ENCODE measurements at places on chromosomes 5 and 9.

DNA sequence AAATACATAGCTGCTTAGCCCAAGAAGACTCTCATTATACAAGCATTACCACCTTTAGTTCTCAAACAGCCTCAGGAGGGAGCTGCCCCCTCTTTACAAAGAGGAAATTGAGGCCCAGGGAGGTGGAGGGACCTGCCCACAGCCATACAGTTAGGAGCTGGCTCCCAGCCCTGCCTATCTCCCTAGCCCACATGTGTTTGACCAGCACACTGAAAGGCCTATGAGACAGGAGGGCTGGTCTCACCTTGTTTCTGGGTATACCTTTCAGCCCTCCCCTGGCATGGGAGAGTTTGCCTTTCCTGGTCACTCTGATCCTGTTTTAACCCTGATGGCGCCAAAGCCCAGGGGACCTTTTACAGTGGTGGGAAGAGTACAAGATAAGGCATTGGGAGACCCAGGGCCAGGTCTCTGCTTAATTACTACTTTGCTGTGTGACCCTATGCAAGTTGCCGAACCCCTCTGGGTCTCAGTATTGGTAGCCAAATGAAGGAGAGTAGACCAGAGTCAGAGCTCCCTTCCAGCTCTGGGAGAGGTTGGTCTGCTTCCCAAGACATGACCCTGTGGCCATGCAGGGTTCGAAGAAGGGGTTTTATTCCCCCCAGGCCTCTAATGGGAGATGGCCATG is 60.9 kb upstream of the RPL26L1 start:
- DNase-seq = no peak

DNA sequence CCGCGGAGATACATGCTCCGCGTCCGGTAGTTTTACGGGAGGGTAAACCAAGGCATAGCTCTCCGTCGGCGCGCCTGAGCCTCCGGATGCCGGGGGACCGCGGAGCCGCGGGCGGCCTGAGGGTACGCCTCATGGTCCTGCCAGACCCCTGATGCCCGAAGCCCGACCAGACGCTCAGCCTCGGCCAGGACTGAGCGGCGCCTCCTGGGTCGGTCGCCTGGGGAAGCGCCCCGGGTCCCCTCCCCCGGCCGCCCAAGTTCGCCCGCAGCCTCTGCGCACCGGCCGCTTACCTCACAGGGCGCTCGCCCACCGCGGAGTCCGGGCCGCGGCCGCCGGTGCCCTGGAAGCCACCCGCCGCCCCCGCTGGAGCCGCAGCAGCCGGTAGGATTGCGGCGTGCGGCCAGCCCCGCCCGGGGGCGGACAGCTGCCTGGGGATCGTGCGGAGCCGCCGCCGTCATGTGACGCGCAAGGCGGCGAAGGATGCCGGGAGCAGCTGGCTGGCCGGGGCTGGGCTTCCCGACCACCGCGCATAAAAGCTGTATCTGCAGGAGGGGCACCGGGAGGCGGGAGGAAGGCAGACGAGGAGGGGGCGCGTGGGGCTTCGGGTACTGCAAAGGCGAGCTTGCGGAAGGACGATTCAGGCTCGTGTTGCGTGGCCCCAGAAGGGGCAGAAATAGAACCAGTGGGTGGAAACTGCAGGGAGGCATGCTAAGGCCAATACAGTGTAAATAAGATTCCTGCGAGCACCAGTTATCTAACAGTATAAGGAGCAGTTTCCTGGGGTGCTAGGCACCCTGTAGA is at the start of gene FBXO10:
TSS of gene FBXO10 (minus strand) at position 460 of the 801 bp plus-strand sequence. CDS start 34,612 bp downstream, outside the sequence.
- DNase-seq = no peak

- no peak for DNase-seq
These were observed 8.6 kb upstream of the LHFPL2 start for GRCh38 chr5:78657201-78657600.

- no peak for DNase-seq
These were observed 8.5 kb upstream of the ZFP62 start for GRCh38 chr5:180869587-180869986.

DNA sequence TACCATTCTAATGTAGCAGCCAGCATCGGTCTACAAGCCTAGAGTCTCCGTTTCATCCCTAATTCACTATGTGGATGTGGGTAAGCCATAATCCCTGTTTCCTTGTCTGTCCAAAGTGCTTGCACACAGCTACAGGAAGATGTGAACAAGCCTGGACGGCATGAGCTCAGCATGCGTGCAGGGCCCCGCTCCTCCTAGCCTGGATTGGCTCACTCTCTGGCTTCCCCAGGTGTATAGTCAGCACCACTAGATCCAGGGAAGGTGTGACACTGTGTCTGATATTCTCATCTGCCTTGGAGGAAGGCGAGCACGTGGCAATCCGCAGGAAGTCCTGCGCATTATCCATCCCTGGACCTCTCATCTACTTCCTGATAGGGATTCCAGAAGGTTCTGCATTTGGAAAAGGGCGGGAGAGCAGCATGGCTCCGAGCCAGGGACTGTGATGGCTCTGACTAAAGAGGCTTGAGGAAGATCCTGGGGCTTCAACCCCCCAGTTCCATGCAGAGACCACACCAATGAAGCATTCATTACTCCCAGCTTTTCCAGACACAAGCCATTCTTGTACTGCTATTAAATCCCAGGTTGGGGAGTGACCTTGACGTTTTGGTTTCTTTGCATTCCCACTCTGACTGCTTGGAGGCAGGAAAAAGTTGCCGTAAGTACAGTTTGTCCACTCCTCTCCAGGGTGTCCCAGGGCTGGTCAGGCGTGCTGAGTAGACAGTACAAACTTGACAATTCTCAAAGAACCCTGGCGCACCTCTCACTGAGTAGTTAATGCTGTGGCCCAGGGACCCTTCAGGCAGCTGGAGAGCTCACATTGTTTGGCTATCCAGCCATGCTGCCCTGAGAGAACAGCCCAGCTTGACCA is 65.6 kb downstream of the PSD2 start:
- no peak for DNase-seq

- no peak for DNase-seq
These were observed 90.6 kb upstream of the ADAMTS2 start for GRCh38 chr5:179435731-179436315.

DNA sequence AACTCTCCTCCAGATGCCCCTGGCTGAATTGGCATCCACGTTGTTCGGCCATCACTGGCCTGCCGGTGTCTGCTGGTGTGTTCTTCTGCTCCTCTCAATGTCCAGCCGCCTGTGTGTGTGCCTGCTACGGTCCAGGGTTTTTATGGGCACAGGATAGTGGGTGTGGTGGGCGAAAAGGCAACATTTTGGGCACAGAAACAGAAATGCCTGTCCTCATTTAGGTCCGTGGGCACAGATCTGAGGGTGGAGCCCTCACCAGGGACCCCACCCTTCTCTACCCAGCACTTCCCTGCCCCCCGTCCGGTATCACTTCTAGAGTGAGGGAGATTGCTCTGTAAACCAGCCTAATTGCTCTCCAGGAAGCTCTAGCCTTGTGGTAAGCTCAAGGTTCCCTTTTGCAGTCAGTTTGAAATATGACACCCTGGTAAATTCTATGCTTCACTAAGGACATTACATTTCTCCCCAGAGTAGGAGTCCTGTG is 410.1 kb downstream of the MAT2B start:
- no peak for DNase-seq

DNA sequence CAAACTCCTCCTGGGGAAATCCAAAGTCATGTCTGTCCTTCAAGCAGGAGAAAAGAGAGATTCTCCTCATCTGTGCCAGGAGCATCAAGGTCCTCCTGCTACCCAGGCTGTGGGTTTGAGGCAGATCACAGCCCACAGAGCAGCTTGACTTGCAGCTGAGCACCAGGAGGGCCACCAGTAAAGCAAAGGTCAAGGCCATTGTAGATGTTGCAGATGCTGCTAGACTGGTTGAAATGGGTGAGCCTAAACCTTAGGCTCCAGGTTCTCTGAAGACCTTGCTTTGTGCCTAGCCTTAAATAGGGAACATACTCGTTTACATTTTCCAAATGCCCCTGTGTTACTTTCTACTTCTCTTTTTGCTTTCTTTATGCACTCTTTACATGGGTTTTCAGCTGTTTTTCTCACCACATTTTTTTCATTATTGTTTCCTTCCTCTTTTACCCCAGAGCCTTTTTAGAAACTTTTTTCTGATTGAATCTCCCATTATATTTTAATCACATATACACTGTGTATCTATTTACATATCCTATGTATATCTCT is at the start of gene IFNA2:
TSS of gene IFNA2 (minus strand) at position 268 of the 540 bp plus-strand sequence. CDS start at position 199, 69 bp downstream.
- no peak for DNase-seq

DNA sequence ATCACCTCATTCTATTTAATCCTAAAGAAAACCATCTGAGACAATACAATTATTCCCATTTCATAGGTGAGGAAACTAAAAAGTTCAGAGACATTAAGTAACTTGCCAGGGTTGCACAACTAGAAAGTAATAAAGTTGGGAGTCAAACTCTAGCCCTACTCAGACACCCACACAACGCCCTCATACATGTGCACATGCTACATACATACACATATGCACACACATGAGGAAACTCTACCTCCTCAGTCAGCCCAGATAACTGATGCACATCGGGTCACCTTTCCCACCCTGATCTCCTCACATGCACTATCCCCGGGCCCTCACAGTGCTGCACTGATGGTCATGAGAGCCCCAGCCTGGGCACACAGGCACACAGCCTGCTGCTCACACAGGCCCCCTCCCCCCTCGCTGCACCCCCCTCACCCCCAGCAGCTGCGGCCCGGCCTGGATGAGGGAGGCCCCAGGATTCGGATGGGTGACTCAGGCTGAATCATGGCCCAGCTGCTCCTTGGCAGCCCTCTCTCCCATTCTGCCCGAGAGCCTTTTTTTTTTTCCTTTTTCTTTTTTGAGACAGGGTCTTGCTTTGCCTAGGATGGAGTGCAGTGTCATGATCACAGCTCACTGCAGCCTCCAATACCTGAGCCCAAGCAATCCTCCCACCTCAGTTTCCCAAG is 5.0 kb upstream of the GPRIN1 start:
- no peak for DNase-seq

GRCh38 chr5:139399501-139400121 is 4.3 kb downstream of the SPATA24 start:
- no peak for DNase-seq

DNA sequence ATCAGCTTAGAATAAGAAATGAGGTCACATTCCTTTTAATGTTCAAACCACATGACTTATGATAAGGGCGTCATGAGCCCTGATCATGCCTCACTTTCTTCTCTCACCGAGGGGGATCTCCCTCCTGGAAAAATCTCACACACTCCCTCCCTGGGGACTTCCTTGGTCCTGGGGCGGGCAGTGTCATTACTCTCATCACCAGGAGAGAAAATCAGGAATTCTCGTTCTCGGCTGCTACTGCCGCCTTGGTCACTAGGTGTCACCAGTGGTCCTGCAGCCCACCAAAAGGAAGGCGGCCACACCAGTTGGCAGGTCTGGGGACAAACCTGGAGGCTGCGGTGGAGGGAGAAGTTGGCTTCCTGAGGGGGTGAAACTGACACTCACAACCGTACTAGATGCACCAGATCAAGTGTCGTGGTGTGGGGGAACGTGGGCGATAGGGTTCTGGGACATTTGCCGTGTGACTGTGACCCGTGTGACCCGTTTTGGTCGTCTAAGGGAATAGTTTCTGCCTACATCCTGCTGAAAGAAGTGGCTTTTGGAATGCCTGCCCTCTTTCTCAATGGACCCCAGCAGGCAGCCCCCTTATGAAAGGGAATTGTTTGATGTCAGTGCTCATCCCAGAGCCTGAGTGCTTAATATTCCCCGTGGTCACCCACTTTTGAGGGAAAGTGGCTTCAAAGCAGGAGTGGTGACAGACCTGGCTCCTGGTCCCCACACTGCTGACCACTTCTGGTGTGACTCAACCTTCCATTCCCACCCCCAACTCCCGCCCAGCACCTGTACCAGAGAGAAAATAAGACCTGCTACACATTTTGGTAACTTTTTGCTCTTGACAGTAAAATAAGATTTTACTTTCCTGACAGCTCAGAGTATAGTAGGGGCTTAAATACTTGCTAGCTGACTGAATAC is 63.2 kb downstream of the ACER2 start:
- DNase-seq = no peak

GRCh38 chr5:178229861-178230260 is 2.7 kb downstream of the PHYKPL start:
- no peak for DNase-seq

GRCh38 chr5:139763930-139764791 is 31.4 kb upstream of the PSD2 start:
- no peak for DNase-seq

DNA sequence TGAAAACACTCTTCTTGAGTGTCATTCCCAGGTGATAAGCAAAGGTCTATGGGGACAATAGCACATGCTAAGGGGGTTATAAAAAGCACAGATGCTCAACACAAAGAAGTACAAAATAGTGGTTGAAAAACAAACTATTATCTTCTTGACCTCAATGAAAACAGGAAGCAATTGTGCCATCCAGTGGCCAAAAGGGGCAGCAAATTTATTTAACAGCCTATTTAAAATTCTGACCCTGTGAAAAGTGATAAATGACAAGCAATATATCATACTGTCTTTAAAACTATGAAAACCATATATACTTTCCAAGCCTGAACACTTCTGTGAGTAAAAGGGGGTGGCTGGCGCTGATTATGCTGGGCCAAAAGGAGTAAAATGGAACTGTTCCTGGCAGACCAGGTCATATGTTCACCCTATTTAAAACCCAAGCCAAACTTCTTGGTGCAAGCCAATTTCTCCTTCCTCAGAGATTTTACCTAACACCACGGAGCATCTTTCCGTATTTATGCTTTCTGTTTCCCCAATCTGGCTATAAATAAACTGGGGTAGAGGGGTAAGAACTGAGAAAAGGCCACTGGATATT is 29.7 kb downstream of the TEX10 start:
- DNase-seq = no peak

- DNase-seq = no peak
These were observed 41.4 kb downstream of the CDC42SE2 start for GRCh38 chr5:131305138-131305689.

DNA sequence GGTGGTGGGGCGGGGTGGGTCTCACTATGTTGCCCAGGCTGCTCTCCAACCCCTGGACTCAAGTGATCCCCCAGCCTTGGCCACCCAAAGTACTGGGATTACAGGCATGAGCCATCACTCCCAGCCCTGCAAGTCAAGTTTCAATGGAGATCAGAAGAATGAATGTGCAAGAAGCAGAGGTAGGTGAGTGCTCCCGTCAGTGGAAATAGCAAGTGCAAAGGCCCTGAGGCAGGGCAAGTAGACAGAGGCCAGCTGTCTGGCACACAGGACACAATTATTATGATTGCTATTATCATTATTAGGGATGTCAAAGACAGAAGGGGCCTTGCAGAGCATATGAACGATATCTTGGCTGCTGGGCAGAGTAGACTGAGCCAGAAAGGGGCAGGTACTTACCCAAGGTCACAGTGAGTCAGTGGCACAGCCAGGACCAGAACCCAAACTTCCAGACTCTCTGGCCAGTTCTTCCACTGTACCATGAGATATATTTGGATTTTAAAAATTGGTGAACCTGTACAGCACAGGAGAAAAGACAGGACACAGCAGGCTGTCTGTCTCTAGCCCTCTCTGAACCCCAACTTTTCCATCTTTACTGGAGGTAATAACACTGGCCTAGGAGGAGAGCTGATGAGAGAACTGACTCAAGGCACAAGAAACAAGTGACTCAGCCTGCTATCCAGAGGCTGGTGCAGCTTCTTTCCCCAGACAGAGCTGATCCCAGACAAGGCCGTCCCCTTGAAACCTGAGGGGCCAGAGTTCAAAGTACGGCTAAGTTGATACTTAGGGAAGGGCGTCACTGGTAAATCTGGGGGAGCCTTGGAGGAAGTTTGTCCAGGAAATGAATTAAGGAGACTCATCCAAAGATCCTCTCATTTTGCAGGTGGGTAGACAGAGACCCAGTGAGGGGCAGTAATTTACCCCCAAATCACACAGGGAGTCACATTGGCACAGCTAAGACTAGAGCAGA is 1.4 kb downstream of the HDHD3 start:
- DNase-seq = no peak
